Hippocampal formation (tissue), 2 donors: ENCODE measurements at places on chromosomes 1 and 21.

DNA sequence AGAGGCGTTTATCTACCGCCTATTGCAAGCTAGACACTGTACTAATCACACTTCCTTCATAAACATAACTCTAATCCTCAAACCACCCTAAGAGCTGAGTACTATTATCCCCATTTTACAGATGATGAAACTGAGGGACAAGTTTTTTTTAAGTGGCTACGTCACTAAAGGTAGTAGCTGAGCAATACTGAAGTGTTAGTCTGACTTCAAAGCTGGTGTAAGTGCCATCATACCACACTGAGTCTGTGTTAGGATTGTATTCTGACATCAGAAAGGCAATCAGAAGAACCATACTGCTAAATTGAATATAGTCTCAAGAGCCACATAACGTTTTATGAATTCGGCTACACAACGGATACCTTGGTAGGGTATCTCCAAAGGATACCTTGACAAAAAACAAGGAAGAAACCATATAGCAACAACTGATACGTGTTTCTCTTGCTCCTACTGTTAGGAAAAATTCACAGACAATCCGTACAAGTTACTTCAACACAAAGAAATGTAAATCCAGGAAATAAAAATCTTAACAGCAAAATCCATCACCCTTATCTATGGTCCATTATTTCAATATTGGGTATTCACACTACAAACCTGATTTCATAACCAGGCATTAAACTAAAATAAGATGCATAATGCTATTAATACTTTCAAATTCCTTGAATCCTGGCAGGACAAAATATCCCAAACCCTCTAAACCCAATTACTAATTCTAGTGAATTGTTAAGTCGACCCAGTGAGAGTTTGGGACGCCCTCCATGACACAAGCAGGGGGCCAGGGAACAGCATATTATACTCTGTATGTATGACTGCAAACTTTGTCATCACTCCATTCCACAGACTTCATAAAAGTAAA lies 1.6 kb downstream of the TP53BP2 start:
- no peak for DNase-seq

GRCh38 chr1:104991702-104992101 lies 1242.0 kb downstream of the AMY1C start:
- no peak for DNase-seq

- peak; percentile 37 for DNase-seq
Observed at GRCh38 chr21:32782698-32783097, 11.1 kb upstream of the PAXBP1 start.

- DNase-seq = no peak
Observed at GRCh38 chr1:235954306-235955283, 87.9 kb upstream of the LYST start.

GRCh38 chr1:232508130-232508701 lies 121.7 kb downstream of the SIPA1L2 start:
- DNase-seq = peak; percentile 79

DNA sequence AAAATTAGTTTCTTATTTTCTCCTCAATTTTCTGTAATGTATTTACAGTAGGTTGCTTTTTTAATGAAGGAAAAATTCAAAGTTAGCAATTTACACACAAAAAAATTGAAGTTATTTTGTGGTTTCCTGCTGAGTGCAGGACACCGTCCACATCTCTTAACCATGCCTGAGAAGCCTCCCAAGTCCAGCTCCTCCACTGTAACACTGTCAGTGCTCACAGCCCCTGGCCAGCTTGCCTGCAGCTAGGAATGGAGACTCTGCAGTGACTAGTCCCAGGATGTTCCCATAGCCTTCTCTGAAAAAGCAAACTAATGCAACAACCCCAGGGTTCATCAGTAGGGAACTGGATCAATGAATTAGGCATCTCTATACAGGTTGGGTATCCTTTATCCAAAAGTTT lies 3.5 kb downstream of the A3GALT2 start:
- no peak for DNase-seq

GRCh38 chr1:80457409-80457808 lies 1343.3 kb upstream of the ADGRL2 start:
- no peak for DNase-seq

GRCh38 chr1:65434255-65434654 lies 13.8 kb downstream of the LEPR start:
- DNase-seq = no peak

GRCh38 chr1:151733126-151733525 lies 11.8 kb downstream of the RIIAD1 start:
- DNase-seq = no peak

- no peak for DNase-seq
Observed at GRCh38 chr1:220430586-220430985, 97.3 kb upstream of the MARK1 start.

- DNase-seq = no peak
Observed at GRCh38 chr21:41703857-41704501, 62.9 kb downstream of the RIPK4 start.

GRCh38 chr1:180178511-180179161 lies 24.0 kb downstream of the QSOX1 start:
- peak; percentile 38 for DNase-seq

GRCh38 chr1:109252893-109253802 lies 3.8 kb downstream of the CELSR2 start:
- peak; percentile 81 for DNase-seq

GRCh38 chr1:45526135-45526644 lies 4.5 kb upstream of the PRDX1 start:
- no peak for DNase-seq

- no peak for DNase-seq
Observed at GRCh38 chr1:233677690-233678354, 63.9 kb downstream of the KCNK1 start.

GRCh38 chr1:21783679-21784603 lies 992 bp upstream of the USP48 start:
- no peak for DNase-seq

DNA sequence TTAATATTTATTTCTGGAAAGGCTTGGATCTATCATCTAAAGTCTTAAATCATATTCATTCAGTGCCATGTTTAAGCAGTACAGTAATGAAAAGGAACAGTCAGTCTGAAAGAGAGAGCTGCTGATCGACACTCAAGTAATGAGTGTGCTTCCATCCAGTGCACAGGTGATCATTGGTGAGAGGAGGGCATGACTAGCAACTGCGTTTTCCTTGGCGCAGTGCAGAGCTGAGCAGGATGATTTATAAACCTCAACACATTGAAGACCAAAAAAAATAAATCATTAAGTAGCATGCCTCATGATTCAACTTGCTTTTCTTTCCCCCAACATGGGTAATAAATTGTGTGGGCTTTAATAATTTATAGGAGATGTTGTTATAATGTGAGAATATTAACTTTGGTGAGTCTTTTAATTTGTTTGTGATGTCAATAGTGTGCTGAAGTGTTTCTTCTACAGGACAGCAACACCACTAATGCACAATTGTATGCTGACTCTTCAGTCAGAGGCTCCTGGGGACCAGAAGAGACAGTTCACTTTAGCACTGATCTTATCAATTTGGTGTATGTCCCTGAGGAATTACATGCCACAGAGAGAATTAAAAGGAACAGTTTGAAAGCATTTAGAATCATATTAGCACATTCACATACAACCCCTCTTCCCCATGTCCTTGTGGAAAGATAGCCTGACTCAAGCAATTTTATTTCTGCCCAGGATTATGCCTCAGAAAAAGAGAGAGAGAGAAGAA lies 199.7 kb upstream of the ADGRL2 start:
- no peak for DNase-seq

DNA sequence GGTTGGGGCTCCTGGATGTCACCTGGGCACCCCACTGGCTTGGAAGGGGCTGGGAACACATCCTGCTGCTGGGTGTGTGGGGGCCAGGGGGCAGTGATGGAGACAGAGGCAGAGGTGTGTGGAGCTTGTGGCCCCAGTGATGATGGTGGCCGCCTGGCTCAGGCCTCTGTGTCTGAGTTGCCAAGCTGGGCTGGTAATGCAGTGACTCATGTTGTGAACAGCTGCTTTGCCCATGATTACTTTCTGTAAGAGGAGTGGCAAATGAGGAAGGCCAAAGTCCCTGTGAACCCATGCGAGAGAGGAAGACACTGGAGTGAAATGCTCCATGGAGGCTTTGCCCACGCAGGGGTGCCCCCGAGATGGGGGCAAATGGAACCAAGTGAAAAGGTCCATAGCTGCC lies 86.8 kb downstream of the KCNJ6 start:
- no peak for DNase-seq

DNA sequence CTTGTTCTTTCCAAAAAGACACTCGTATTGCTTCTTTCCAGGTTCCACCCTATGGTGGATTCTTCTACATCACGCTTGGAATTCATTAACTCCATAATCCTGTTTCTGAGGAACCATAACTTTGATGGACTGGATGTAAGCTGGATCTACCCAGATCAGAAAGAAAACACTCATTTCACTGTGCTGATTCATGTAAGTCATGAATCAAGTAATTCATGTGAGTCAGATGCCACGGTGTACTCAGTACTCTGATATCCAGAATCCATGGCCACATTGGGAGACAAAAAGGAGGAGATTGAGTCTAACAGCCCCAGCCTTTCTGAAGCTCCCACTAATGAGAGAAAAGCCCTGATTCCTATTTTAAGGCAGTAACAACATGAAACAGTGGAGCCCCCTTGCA lies 7.4 kb downstream of the CHI3L2 start:
- no peak for DNase-seq

DNA sequence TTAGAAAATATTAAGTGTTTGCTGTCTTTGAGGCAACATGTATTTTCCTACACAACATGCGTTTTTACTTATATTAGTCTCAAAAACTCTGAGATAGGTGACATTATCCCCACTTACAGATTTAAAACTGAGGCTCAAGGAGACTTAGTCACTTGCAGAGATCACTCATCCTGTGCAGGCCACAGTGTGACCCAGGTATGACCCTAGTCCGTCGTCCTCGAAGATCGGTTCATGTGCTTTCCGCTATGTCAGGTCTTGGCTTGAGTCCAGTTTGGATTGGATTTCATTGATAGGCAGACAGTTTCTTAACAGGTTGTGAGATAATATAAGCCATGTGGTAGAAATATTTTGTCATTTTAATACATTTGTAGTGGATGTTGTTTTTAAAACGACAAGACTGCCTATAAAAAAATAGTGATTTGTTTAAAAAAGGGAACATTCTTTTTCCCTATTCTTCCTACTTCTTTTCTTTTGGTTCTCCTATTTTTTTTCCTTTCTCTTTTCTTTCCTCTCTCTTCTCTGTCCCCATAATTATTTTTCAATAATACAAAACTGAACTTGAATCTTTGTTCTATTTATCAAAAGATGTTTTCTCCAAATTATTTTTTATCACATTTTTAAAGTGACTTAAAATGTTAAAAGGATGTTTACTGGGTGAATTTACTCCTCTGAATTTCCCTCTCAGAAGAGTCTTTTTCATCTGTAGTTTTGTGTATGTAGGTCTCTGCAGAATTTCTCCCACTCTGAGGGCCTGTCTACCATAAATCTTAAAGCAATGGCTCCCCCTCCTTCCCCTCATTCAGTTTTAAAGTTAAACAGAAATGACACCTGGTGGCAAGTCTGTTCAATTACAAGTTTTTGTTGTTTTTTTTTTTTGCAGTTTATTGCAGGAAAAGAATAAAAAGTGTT lies 81.8 kb downstream of the PHTF1 start:
- DNase-seq = no peak

DNA sequence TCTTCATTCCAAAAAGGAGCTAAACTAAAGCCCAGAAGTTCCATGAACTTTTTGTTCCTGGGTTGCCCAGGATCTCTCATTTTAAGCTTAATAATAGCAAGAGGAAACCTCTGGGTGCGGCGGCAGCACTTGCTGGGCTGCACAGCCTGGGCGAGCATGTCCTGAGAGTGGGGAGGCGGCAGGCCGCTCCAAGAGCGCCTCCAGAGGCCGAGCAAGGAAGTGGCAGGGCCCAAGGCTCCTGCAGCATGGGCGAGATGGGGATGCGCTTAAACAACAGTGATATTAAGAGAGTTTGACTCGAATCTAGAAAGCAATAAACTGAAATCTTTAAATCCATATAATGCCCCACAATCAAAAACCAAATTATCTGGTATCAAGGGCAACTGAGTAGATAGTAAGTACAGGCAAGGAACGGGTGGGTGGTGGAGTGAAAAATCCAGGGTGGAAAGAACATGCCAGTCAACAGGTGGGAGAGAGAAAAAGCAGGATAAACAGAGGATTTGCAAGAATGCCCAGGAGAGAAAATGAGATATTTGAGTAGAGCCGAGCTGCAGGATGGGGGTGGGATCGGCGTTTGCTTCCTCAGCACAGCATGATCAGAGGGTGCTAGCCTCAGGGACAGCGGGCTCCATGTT lies 14.1 kb upstream of the TNR start:
- DNase-seq = no peak
